ENCODE measurements at places on chromosomes 2 and 18.

DNA sequence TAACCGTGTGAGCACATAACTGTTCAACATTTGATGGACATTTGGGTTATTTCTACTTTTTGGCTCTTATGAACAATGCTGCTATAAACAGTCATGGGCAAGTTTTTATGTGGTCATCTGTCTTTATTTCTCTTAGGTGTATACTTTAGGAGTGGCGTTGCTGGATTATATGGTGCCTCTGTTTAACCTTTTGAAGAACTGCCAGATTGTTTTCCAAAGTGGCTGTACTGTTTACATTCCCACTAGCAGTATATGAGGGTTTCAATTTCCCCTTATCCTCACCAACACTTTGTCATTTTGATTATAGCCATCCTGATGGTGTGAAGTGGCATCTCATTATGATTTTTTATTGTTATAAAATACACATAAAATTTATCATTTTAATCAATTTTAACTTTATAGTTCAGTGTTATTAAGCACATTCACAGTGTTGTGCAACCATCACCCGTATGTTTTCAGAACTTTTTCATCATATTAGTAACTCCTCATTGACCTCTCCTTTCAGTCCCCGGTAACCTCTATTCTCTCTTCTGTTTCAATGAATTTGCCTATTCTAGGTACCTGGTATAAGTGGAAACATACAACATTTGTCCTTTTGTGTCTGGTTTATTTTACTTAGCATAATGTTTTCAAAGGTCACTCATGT is 55.4 kb downstream of the EML4 start:
- no peak for DNase-seq

- no peak for DNase-seq
Measured at GRCh38 chr2:231691251-231691772, 17.0 kb upstream of the PTMA start.

DNA sequence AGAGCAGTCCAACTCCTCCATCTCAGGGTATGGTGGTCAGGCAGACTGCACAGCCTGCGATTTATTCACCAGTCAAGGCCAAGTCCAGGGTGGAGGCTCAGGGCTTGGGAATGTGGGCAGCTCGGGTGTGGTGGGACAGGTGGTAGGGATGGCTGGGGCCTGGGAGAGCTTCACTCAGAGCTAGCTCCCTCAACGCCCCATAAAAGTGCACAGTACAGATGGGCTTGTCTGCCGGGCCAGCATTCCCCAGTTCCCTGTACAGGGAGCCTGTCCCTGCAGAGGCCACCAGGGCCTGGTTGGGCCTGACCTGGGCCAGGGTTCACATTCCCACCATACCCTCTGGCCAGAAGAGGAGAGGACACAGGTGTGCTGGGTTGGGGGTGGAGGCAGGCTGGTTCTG is 49.2 kb upstream of the OTOS start:
- DNase-seq: no peak

GRCh38 chr2:85135660-85135914 is 2.4 kb downstream of the TCF7L1 start:
- no peak for DNase-seq

DNA sequence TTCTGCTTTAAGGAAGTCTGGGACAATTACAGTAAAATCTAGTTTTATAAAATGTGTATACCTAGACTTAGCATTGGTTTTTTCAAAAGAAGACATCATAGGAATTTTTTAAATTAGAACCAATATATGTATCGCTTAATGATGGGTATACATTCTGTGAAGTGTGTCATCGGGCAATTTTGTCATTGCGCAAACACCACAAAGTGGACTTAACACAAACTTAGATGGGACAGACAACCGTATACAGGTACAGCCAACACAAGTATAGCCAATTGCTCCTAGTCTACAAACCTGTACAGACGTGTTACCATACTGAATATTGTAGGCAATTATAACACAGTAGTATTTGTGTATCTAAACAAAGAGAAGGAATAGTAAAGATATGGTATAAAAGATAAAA is 12.7 kb downstream of the MYO1B start:
- DNase-seq: no peak

- no peak for DNase-seq
Measured at GRCh38 chr2:213934560-213934959, 476.3 kb upstream of the VWC2L start.

- DNase-seq: no peak
Measured at GRCh38 chr2:138720035-138720838, 60.0 kb downstream of the NXPH2 start.

DNA sequence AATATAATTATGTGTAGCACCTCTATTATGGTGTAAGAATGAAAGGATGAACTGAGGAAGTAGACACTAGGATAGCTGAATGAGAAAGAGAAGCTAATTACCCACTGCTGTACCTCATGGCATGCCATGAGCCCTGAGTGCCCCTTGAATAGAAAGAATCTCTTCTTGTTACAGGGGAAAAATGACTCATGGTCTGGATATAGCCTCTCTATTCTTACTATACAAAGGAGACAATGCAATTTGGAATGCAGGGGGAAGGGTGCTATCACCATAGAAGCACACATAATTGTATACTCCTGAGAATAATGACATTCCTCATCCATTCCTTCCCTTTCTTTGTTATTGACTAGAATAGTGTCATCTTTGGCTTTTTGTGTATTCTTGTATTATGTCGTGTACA is 385.2 kb downstream of the CDH7 start:
- no peak for DNase-seq

DNA sequence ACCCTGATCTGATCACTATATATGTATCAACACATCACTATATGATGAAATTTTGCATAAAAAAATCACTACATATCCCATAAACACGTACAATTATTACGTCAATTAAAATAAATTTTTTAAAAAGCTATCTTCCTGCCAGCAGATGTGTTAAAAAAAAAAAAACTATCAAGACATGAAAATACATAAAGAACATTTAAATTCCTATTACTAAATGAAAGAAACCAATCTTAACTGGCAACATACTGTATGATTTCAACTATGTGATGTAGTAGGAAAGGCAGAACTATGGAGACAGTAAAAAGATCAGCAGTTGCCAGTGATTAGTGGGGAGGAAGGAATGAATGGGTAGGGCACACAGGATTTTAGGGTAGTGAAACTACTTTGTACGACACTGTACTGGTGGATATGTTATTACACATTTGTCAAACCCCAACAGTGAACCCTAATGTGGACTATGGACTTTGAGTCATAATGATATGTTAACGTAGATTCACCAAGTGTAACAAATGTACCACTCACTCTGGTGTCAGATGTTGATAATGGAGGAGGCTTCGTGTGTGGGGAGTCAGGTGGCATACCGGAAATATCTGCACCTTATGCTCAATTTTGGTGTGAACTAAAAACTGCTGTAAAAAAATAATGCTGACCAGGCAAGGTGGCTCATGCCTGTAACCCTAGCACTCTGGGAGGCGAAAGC is 27.4 kb downstream of the USP34 start:
- no peak for DNase-seq

DNA sequence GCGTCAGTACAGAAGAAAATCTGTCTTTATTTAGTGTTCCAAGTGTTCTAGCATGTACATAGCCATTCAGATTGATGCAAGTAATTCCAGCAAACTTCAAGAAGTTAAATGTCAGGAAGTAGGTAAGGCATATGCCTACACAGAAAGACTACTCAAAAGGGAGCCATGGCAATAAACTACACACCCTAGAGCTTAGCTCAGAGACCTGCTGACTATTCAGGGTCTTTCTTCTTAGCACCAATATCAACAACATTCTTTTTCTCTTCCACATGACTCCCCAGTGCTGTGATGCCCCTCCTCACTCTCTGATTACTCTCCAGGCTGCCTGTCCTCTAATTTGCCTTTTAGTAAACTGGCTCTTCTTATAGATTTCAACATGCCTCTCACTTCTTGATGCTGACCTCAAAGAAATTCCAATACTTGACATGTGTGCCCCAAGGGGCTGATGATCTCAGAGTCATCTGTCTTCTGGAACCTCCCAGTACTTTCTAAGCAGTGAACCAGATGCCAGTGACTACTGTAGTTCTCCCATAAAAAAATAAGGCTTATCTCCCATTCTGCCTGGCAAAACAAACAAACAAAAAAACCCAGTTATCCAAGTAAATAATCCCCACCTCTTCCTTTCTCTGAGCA is 909.2 kb upstream of the FANCL start:
- DNase-seq: no peak

All from activated CD4-positive, alpha-beta T cell treated with anti-CD3 and anti-CD28 coated beads for 24 hours (primary cell).